ENCODE measurements at places on chromosomes 13 and 19.

GRCh38 chr13:43776006-43776405 is 10.8 kb downstream of the ENOX1 start:
- no peak for DNase-seq

DNA sequence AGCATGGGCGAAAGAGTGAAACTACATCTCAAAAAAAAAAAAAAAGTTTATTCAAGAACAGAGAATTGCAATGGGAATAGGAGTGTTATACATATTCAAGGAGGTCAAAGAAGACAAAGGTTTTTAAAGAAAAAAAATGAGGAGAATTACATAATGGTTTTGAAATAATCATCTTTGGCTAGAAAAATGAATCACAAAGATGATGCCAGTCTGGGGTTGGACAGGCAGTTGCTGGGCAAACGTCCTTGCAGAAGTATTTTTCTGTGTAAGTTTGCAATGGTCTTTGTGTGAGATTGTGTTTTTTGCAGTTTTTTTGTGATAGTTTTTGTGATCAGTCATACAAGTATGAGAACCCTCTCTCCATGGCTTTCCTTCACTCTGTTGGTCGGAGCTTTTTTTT is 23.7 kb downstream of the LYPD3 start:
- DNase-seq = no peak

- no peak for DNase-seq
Measured at GRCh38 chr19:5002143-5002542, 33.2 kb downstream of the KDM4B start.

- DNase-seq = no peak
Measured at GRCh38 chr13:30581582-30581981, 36.1 kb upstream of the USPL1 start.

- DNase-seq = no peak
Measured at GRCh38 chr19:19107654-19108053, 30.6 kb downstream of the TMEM161A start.

GRCh38 chr19:45882652-45883585 is 3.0 kb downstream of the IRF2BP1 start:
- DNase-seq = peak; percentile 60

GRCh38 chr19:18491995-18492953 is 29.6 kb downstream of the ELL start:
- no peak for DNase-seq

- no peak for DNase-seq
Measured at GRCh38 chr13:74633734-74634133, 499.5 kb upstream of the KLF12 start.
